ENCODE measurements at places on chromosomes 2 and 18.
A peak's percentile ranks its signal among the peaks of the same experiment; 100 is the strongest.

- no peak for DNase-seq
Observed at GRCh38 chr2:37477921-37478320, 133.5 kb downstream of the QPCT start.

GRCh38 chr2:130870161-130870485 is 33.4 kb downstream of the ARHGEF4 start:
- peak; percentile 26 for DNase-seq

DNA sequence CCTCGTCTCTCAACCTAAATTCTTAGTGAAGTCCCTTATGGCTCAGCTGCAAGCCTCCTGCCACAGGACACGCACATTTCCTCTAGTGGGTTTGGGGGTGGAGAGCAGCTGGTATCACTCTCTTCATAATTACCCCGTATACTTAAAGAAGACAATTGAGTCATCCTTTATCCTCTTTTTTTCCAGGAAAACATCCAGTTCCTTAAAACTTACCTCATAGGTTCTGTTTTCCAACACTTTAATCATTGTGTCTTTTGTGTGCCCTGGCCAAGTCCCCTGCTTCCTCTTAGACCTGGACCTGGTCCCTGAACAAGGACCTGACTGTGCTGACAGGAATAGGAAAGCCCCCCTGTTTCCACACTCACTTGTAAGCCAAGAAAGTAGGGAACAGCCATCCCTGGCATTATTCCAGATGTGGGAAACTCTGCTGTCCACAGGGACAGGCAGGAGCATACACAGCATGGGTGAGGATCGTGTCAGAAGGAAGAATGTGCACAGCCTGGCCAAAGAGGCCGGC is 42.3 kb upstream of the MYO1B start:
- no peak for DNase-seq

GRCh38 chr2:9830685-9831410 is 12.4 kb upstream of the TAF1B start:
- DNase-seq = no peak

GRCh38 chr2:149661844-149662243 is 74.3 kb upstream of the MMADHC start:
- DNase-seq = no peak

GRCh38 chr2:219739066-219739465 is 111.6 kb downstream of the SLC4A3 start:
- no peak for DNase-seq

DNA sequence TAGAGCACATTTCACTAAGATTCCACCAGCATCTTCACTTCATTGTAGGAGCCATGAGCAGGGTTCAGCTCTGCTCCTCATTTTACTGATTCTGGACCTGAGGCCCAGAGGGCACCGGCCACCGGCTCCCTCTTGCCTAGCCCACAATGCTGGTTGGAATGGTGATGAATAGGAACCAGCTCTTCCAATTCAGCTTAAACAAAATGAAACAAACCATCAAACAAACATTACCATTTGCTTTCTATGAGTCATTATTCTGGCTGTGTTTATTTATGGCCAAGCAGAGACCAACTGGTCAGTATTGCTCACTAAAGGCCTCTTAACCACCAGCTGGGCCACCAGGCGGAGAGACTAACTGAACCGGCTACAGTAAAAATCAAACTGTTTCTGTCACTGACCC is 176.7 kb downstream of the MTX2 start:
- DNase-seq = no peak

DNA sequence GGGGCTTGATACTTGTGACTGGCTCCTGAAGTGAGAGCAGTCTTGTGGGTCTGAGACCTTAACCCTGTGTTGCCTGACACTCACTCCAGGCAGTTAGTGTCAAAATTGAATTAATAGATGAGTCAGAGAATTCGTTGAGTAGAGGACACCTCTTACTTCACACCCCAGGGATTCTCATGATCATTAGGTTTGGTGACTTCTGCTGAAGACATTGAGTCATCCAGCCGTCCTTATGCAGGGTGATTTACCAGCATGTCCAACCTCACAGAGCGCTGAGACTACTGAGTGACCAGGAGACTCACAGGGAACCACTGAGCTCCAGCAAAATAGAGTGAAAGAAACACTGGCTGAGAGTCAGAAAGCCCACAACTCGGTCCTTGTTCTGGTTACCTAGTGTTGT is 36.0 kb upstream of the EVA1A start:
- no peak for DNase-seq

DNA sequence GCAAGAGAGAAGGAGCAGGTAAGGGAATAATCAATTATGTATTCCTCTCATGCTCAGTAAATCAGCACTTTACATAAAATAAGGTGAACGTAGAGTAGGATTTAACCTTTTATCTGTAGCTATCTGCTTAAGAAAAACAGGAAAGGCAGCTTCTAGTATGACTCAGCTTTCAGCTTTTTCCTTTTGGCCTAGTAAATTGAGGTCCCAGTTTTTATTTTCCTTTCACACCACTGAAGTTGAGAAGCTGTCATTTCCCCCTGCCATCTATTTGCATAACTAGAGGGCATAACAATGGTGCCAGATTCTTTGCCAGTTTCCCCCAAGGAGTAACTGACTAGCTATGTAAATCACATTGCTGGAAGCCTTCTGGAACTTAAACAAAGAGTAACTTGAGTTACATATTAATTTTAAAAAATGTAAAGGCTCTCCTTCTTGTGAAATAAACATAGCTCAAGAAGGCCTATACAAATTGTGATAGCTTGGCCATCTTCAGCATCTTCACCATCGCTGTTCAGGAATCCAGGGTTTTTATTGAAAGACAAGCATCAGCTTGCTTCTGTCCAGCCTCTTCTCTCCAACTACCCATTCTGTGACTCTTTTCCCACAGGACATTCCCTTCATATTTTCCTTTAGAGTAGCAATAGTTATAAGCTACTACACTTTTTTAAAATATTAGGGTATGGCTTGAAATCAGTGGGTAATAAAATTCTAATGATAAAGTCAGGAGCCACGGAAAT is 97.0 kb downstream of the KYNU start:
- no peak for DNase-seq

GRCh38 chr18:3528231-3528630 is 78.3 kb downstream of the TGIF1 start:
- no peak for DNase-seq

DNA sequence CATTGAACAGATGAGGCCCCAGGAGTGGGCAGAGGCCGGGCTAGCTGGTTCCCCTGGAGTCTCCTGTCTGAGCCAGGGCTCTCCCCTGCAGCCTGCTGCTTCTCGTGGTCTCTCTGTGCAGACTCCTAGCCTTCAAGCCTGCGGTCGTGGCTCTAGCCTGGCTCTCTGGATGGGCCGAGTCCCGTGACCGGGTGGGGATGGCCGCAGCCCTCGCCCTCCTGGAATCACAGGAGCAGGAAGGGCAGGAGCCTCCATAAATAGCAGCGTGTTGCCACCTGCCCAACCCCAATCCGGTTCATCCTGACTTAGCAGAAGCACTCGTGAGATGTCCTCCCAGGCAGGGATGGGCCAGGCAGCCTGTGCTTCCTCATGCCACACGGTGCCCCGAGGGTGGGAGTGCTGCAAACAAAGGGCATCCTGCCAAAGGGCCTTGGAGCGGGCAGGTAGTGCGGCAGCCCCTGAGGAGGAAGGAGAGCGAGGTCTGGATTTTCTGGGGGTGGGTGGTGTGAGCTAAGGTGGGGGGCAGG is 43.9 kb downstream of the FOSL2 start:
- peak; percentile 55 for DNase-seq

DNA sequence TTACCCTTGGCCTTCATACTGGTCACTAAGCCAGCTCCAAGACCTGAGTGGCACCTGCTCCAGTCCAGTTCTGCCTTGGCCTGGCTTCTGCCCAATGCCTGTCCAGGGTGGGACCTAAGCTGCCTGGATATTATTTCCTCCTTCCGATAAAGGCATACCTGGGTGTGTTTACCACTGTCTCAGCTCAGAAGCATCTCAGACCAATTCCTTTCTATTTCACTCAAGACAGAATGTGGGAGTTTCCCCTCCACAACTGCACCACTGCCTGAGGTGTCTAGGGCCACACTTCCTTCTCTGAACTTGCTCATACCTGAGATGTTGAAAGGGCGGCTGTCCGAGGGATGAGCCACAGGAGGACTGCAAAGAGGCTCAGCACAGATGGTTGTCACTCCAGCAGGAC is 18.4 kb upstream of the CAB39 start:
- peak; percentile 75 for DNase-seq

DNA sequence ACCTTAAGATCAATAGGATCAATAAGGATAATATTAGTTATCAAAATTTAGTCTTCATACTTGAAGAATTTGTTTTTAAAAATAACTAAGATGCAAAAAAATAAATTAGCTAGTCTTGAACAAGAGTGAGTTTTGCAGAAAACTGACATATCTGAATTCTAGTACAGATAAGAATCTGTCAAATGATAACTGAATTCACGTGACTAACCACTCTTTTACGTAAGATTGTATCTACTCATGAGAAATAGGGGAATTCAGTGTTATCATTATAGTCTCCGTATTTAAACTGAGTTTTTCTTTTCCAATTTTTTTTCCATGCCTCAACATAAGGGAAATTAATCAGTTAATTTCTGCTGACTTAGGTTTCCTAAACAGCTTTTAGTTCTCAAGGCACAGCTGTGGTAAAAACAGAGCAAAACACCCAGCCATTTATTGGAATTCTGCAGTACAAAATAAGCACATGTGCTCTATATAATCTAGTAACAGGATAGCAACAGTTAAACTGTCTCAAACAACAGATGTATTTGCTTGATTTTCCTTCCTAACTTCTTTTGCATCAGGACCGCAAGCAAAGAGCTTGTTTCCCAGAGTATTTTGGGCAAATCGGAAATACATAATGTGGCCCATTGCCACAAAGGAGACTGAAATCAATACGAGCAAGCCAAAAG is 19.1 kb downstream of the SLC40A1 start:
- DNase-seq = no peak

DNA sequence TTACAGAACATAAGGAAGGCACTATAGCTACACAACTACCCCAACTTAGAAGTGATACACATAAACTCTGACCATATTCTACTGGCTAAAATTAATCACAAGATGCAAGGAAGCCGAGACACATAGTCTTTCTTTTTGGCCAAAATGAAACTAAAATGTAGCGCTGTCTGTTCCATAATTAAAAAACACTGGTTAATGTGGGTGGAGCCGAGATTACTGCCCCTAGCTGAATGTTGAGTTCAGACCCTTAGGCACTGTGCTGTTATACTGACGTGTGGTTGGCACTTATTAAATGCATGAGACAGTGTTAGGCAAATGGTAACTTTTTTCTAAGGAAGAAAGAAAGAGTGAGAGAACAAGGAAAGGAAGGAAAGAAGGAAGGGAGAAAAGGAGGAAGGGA is 254.6 kb upstream of the RND3 start:
- DNase-seq = no peak

DNA sequence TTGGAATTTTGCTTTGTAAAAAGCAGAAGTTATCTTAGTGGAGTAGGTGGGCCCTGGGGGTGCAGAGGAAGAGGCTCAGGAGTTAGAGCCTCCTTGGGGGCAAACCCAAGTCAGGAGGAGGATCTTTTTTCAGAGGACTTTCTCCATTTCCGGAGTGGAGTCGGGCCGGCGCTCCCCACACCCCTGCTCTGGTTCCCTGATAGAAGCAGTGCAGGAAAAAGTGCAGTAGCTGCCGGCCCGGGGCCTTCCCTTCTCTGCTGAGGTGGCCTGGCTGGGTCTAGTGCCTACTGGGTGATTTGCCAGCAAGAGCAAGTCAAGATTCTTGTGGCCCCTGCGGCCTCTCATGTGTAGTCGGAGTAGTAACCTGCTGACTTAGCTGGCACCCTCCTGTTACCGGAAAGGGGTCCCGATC is 124.2 kb upstream of the HS6ST1 start:
- peak; percentile 72 for DNase-seq

DNA sequence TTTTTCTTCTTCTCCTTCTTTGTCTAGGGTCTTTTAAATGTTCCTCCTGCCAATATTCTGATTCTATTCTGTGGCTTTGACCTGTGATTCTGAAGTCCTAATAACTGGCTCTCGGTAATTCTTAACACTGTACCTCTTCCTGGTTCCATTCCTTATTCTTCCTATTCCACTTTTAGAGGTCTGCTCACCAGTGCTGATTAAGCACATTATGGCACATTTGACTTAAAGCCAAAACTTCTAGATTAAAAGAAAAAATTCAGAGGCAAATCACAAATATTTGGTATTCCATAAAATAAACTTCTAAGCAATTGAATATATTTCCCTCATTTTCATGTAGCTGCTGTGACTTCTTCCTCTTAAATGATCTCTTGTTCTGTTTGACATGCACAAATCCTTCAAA is 47.5 kb downstream of the NXPH2 start:
- no peak for DNase-seq

DNA sequence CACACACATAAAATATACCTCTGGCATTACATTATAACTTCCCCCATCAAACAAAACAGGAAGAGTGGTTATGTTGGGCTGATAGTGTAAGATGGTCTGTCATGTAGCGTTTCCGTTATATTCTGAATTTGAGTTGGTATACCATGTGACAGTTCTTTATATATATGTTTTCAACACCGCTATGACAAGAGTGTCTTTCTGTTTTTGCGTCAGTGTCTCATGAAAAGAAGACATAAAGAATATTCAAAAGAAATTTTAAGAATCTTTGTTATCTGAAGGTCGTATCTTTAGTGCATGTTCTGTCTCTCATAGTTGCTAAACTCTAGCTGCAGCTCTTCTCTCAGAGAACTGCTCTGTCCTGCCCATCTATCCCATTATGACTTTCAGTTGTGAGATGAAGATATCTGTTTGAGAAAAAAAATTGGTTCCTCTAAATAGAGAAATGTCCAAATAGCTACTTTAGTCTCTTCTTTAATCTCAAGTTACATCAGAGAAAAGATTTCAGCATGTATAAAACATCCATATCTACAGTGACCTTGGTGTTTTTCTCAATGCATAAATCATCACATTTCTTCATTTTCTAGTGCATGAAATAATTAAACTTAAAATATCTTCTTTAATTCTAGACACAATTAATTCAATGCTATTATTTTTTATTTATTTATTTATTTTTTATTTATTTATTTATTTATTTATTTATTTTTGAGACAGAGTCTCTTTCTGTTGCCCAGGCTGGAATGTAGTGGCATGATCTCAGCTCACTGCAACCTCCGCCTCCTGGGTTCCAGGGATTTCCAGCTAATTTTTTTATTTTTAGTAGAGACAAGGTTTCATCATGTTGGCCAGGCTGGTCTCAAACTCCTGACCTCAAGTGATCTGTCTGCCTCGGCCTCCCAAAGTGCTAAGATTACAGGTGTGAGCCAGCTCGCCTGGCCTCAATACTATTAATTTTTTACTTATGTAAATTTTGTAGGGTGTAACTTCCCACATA is 24.3 kb upstream of the PSME4 start:
- DNase-seq = no peak

GRCh38 chr18:49618742-49619681 is 57.2 kb downstream of the LIPG start:
- peak; percentile 75 for DNase-seq

Data from islet precursor cell (in vitro differentiated cells).